ENCODE measurements at places on chromosomes 7 and 10.

- no peak for DNase-seq
Observed at GRCh38 chr7:91655656-91656055, 224.8 kb downstream of the MTERF1 start.

GRCh38 chr10:60441515-60441914 is 51.8 kb upstream of the ANK3 start:
- DNase-seq, result no peak

GRCh38 chr10:102644066-102644645 is at the start of gene TRIM8:
TSS of gene TRIM8 (plus strand) at chr10:102644479. CDS start at chr10:102644618, 139 bp downstream.
- no peak for DNase-seq

GRCh38 chr7:64881461-64882287 is 21.4 kb upstream of the ZNF273 start:
- DNase-seq, result no peak

DNA sequence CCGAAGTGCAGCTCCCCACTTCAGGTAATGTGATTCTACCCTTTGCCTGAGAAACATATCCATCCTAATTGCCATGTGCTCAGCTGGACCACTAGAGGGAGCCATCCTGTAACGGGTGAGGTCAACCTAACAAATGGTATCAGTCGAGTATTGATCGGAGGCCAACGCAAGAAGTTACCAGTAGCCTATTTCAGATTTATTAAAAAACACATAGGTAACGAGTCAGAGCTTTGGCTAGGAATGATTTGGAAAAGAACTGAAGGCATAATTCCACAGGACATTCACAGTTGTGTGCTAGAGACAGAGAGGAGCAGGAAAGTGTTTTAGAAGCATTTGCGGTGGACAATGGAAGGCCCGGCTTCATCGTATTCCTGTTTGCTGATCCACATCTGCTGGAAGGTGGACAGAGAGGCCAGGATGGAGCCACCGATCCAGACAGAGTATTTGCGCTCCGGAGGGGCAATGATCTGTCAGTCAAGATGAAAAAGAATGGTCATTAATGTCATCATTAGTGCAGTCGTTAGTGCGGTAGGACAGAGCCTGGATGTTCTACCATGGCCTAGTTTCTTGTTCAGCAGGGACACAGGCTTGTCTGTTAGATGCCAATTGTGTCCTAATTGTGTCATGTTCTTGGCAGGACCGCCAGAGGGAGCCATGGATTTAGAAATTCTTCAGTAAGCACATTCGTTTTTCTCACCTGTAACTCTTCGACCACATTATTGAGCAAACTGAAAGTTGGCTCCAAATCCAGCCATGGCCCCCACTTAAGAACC is 17.5 kb downstream of the ACTA2 start:
- no peak for DNase-seq

- no peak for DNase-seq
Observed at GRCh38 chr7:133081119-133081598, 731 bp downstream of the CHCHD3 start.

GRCh38 chr10:114856544-114857287 is 35.1 kb downstream of the FHIP2A start:
- DNase-seq, result peak; percentile 70

DNA sequence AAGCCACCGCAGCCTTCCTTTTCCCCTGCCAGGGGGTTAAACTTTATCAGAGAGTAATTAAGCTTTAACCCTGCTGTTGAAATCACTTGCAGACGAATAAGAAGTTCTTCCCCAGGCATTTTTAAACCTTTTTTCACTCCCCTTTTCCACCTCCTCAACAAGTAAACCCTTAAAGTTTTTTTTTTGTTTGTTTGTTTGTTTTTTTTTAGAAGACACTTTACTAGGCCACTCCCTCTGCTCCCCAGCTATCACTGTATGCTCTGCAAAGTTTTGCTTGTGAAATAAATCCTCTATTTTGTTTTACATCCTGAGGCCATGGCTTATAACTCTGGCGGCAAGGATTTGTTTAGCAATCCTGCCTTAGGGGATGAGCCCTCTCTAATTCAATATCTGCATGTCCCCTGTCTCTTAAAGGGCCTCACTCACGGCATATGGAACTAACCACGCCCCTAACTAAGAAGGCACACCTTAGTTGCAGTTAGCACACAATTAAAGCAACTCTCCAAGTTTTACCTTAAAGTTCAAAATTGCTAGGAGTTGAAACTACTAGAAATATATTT is 1354.7 kb upstream of the LRRTM3 start:
- DNase-seq, result no peak

GRCh38 chr10:88165849-88166271 is 302.4 kb downstream of the PTEN start:
- no peak for DNase-seq

DNA sequence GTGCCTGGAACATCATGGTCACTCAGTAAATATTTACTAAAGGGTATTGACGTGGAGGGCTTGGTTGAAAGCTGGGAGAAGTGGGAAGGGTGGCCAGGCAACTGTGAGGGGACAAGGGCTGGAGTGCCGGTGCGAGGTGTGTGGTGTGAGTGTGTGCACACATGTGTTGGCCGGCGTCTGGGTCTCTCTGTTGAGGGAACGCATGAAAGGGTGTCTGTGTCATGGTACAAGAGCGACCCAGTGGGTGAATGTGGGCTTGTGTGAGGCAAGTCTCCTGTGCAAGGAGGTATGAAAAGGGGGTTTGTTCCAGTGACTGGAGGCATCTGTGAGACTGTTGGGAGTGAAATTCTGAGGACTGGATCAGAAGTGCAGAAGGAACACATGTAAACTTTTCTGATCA is 29.4 kb upstream of the UCMA start:
- no peak for DNase-seq

- no peak for DNase-seq
Observed at GRCh38 chr10:71463111-71463510, 66.4 kb downstream of the CDH23 start.

GRCh38 chr7:157464971-157465886 is 128.4 kb downstream of the DNAJB6 start:
- DNase-seq, result no peak

- no peak for DNase-seq
Observed at GRCh38 chr10:30529373-30529998, 95.5 kb downstream of the MAP3K8 start.

DNA sequence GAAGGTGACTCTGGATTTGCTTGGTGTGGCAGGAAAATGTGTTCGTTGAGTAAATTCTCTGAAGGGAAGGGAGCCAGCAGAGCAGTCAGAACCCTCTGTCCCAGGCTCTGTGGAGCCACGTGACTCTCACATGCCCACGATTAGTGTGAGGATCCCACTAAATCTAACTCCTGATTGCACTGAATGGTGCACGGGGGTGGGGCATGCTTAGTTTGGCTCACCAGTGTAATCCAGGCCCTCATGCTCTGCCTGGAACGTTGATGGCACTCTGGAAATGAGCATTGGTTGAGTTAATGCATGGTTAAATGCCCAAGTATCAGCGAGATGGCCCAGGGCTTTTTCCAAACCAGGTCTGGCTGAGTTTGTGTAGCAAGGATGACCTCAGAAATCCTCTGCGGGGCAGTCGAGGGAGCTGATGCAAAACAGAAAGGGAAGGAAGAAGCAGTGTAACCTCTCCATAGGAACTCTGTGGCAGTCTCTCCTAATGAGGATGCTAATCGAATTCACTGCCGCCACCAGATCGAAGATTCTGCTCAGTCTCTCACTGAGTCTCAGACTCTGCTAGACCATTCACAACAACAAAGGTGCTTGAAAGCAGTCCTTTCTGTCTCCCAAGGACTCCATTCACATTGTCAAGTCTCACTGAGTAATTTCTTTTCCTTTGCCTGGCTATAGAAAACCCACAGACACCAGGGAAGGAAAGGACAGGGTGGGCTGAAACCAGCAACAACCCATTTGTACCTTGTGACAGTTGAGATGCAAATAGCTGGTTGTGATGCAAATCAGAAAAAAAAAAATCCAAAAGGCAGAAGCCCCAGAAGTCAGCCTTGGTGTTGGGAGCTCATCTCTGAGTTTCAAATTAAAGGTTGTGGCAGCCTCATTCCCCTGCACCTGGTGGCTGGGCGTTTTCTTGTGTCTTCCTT is 98.1 kb downstream of the C10orf105 start:
- no peak for DNase-seq

DNA sequence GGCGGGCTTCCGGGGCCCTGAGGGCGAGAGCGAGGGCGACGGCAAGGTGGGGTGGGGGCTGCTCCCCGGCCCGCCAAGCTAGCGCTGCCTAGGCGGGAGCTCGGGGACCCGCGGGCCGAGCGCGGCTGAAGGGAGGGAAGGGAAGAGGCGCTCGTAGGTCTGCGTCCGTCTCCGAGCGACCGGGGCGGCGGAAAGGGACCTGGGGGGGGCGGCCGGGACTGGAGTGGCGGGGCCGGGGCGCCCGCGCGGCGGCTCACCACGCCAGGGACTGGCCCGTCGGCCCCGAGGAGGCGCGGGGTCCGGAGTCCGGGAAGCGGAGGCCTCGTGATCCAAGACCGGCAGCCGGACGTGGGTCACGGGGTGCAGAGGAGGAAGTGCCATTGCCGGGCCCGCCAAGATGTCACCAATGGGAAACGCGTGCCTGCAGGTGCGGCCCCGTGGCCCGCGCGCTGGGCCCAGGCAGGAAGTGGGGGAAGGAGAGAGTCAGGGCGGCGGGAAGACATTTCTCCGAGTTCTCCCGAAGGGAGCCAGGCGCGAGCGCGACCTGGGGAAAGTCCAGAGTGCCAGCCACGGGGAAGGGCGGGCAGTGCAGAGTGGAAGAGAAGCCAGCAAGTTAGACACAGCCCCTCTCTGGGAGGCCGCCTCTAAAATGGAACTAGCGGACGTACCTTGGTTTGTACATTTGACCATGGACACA is 11.9 kb downstream of the HNRNPF start:
- no peak for DNase-seq

DNA sequence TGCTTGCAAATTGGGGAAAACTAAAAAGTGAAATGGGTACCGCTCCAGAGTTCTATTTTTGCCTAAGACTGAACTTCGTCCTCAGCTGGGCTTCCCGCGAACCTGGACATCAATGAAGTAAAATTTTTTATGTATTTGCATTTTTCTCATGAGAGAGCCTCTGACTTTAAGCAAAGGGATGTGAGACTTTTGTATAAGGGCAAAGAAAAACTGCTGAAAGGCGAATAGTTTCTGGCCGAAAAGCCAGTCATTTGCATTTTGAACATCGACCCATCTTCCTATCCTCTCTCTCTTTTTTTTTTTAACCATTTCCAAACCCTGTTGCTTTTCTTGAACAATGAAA is 573 bp downstream of the PMPCB start:
- DNase-seq, result no peak

- DNase-seq, result no peak
Observed at GRCh38 chr7:111735661-111736551, 173.6 kb upstream of the IMMP2L start.

DNA sequence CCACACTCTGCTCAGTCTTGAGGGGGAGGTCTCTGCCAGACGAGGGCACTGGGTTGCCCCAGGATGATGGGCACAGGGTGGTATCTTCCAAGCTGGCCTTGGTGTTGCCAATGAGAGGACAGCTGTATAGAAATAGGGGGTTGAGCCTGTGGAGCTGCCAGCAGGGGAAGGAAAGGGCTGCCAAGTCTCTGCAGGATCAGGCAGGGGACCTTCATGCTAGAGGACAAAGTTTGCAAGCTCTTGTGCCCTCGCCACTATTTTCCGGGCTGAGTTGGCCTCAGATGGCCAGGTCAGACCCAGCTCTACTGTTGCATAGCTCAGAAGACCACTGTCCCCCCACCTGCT is 68.7 kb downstream of the ARHGAP22 start:
- no peak for DNase-seq

- no peak for DNase-seq
Observed at GRCh38 chr7:2071133-2071832, 161.5 kb downstream of the MAD1L1 start.

DNA sequence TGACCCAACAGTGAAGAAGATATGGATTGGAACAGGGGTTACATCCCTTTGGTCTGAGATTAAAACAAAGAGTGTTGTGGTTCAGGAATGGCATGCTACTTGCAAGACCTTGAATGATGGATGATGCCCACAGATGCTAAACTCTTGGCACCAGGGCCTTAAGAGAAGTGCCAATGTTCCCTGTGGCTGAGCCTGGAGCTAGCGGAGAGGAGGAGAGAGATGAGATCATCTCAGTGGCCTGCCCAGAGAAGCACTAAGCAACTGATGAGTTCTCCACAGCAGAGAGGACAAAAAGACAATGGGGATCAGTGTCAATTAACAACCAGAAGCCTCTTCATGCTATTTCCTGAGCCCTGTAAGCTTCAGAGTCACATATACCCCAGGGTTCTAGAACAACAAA is 97.8 kb downstream of the ELAPOR2 start:
- DNase-seq, result no peak

DNA sequence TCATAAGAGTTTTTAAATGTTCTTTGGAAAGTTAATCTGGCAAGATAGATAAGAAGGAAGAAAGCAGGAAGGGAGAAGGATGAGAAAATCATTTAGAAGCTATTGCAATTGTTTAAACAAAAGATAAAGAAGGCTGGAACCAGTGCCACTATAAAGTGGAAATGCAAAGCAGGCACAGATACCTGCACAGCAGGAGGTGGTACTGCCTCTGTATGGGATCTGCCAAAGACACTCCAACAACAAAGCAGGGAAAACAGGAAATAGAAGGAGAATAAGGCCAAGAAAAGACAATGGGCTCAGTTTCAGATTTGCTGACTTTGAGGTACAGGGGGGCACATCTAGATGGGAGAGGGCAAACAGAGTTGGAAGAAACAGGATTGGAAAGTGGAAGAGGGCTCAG is 138.6 kb downstream of the PPP1R17 start:
- no peak for DNase-seq

DNA sequence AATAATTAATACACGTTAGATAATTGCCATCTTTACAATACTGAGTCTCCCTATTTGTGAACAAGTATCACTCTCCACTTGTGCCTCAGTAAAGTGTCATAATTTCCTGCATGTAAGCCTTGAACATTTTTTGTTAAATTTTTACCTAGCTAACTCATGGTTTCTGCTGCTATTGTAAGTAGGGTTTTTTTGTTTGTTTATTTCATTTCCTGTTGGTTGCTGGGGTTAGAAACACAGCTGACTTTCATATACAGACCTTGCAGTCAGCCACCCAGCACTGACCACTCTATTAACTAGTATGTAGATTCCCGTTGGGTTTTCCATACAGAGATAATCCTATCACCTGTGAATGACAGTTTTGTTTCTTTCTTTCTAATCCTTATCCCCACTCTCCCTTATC is 133.3 kb downstream of the MPP7 start:
- no peak for DNase-seq

DNA sequence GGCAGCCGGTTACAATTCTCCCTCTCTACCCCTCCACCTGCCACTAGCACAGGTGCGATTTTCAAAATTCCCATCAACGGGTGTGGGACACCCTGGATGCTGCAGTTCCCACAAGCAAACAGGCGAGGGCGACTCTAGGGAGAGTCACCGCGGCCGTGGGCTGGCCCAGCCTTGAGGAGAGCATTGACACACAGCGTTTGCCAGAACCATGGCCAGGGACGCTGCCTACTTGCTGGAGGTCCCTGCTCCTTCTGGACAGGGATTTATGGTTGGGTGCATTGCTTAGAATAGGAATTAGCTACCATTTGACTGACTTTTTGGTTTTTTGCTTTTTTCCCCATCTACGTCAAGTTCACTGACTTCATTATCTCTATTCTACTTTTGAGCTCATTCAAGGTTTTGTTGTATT is 19.0 kb upstream of the CLDN4 start:
- DNase-seq, result no peak

GRCh38 chr7:40676221-40676620 is 541.4 kb downstream of the SUGCT start:
- DNase-seq, result no peak
